ENCODE measurements at places on chromosomes 3 and 15.

DNA sequence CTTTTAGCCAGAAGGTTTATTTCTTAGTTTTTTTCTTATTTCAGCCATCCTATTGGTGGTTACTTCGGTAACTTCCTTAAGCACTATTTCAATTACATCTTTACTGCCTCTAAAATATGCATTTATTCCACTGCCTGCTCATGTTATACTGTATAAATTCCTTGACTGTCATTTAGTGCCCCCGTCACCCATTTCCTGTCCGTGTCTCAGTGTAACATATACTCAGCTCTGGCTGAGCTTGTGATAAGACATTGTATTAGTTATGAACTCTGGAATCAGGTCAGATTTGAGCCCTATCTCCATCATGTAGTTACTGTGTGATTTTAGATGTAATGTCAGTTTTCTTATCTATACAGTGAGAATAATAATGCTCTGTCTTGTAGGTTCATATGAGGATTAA, 24.2 kb downstream of the PIAS1 start:
- no peak for DNase-seq

DNA sequence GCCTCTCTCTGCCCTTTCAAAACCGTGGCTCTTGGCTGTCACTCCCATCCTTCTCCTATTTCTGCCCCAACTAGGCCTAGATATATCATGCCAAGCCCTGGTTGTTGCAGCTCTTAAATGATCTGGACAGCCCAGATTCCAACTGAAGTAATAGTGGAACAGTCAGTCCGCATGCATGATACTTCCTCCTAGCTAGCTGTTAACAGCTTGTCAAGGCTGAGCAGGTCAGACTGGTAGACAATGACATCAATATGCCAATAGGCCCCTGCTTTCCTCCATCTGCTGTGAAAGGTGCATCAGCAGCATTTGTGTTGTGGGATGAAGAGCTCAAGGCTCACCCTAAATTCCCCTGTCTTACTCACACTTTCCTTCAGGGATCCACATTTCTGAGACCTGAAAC, 527.7 kb upstream of the TGFBR2 start:
- DNase-seq, result no peak

- no peak for DNase-seq
These were observed 750 bp upstream of the HHLA2 start for GRCh38 chr3:108295421-108296175.

DNA sequence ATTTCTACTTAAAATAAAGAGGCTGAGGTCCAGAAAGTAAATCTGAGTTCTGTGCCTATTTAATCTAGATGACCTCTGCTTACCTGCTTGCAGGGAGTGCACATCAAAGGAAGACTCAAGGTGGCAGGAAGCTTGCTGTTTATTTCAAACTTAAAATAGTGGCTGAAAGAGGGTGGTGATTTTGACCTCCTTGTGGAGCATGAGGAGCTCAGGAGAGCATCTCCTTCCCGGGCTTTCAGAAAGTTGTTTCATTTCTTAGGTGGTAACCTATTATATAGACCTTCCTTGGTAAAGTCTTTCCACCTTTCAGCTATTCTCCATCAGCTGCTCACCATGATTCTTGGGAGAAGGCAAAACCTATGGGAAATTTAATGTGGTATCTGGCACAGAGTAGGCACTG, 494 bp downstream of the GCSAM start:
- DNase-seq, result no peak

DNA sequence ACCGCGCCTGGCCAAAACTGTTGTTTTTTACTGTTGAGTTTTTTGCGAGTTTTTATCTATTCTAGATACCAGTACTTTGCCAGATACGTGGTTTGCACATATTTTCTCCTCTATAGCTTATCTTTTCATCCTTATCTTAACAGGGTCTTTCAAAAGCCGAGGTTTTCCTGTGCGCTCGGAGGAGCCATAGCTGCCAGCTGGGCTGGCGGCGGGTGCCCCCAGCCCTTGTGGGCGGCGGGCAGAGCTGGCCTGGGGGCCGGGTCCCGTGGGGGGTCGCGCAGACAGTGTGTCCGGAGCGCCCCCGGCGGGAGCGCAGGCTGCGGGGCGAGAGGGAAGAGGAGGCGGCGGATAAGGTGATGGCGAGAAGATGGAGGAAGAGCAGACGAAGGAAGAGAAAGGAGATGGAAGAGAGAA, 11.1 kb upstream of the EIF4A2 start:
- no peak for DNase-seq

DNA sequence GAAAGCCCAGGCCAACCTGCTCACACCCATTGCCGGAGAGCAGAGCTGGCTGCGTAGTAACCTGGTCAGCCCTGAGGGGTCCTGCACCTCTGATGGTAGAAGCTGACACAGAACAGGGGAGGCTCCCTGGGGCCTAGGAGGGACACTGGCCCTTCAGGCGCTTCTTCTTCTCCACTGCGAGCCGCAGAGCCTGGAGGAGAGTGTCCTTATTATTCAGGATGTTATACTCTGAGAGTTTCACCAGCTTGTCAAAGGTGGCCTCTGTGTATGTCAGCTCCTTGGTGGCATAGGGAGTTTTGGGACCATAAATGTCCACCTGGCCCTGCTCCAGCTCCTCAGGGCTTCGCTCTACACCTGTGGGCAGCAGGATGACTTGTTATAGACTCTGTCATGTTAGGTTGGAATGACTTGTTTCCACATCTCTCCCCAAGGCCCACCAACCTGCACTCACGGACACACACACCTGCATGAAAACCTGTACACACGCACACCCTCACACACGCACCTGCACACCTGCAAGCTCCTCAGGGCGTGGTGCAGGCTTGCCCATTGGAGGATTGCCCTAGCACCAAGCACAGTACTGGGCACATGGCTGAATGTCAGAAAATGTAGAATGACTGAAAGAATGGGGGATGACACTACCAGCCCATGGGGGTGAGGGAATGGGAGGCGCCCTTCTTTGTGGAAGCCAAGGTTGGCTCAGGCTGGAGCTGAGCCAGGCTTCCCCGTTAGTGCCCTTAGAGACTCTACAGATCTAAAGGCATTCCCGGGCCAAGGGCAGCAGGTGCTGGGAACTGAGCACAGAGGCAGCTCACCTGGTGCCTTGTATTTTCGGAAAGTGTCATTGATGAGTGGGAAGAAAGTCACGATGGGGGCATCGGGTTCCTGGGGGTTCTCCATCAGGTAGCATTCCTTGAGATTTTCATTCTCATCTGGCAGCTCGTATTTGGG, 11.5 kb upstream of the EHD4 start:
- no peak for DNase-seq

DNA sequence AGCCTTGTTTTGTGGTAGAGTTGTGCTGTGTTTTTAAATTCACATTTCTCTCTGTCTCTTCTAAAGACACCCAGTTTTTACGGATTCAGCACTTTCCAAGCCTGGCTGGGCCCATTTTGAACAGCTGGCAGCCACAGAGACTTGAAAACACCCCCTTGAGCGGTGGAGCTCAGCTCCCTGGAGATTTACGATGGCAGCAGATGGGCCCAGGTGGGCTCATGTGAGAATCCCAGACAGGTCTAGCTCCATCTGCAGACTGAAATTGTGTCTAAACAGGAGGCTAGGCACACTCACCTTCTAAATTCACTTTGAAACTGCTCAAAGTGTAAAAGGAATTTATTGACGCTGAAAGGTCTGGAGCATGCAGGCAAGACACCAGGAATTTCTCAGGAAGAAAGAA, 232.0 kb upstream of the HES1 start:
- DNase-seq, result no peak

GRCh38 chr3:44363591-44363990, 25.0 kb downstream of the TCAIM start:
- no peak for DNase-seq

DNA sequence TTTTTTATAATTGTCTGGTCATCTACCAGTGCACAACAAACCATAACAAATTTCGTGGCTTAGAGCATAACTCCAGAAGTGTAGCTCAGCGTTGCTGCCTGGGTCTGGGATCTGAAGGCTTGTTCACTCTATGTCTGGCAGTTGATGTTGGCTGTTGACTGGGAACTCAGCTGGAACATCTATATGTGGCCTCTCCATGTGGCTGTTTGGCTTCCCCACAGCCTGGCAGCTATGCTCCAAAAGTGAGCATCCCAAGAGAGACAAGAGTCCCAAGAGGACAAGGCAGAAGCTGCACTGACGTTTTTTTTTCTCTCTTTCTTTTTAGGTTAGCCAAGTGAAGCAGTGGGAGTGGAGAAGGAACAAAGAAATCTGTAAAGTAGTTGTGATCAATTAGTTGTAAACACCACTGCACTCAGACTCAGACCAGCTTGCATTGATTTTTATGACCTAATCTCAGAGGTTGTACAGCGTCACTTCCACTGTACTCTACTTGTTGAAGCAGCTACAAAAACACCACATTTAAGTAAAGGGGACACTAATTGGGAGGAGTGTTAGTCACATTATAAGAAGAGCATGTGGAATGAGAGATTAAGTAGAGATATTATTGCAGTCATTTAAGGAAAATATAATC, 2.5 kb upstream of the GPR176 start:
- no peak for DNase-seq

GRCh38 chr3:152817400-152817799, 17.5 kb upstream of the P2RY1 start:
- no peak for DNase-seq

DNA sequence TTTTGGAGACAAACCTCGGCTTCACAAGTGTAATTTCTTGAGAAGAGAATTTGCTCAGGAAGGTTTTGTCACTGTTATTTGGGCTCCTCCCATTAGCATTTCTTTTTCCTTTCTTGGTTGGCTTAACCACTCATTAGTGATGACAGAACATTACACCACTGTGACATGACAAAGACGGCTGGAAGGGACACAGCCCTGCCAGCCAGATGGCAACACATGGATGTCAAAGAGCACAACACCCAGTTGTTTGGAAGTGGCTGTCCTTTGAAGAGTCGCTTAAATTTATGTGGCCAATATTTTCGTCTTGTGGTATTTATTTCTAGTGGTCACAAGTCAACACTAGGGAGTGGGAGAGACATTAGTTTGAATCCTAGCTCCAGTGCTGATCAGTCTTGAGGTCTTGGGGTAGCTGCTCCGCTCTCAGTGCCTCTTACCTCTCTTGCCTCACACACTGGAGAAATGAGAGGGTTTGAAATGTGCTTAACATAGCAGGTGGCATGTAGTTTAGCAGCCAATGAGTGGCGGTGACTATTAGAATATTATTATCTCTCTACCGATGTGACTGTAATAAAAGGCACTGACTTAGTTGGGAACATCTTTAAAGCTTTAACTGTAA, 92.8 kb downstream of the FRMD4B start:
- no peak for DNase-seq

- no peak for DNase-seq
These were observed 13.7 kb downstream of the CA12 start for GRCh38 chr15:63367900-63368299.

DNA sequence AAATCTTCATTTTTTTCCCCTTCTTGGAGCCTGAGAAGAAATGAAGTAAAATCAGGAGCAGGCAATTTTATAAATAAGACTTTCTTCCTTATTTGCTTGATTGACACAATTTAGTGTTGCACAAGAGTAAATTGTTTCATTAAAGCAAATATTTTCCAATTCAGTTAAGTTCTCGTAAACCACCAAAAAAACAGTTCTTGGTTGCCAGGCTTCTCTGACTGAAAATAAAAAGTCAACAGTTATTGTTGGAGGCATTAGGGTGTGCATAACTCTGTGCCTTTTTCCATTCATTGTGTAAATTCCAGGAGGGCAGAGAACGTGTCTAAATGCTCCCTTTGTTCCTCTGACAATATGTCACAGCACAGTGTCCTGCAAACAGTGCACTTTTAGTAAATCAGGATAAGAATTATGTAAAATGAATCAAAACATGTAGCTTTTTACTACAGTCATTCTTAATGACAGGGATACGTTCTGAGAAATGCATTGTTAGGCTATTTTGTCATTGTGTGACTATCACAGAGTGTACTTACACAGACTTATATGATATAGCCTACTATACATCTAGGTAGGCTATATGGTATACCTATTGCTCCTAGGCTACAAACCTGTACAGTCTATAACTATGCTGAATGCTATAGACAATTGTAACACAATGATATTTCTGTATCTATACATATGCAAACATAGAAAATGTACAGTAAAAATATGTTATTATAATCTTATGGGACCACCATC, at the start of gene CP:
Gene CP (minus strand): TSS at position 47 of the 735 bp plus-strand sequence. CDS start 37 bp downstream, at position 10.
- no peak for DNase-seq

- DNase-seq, result no peak
These were observed 20.7 kb downstream of the MB21D2 start for GRCh38 chr3:192897005-192897404.

DNA sequence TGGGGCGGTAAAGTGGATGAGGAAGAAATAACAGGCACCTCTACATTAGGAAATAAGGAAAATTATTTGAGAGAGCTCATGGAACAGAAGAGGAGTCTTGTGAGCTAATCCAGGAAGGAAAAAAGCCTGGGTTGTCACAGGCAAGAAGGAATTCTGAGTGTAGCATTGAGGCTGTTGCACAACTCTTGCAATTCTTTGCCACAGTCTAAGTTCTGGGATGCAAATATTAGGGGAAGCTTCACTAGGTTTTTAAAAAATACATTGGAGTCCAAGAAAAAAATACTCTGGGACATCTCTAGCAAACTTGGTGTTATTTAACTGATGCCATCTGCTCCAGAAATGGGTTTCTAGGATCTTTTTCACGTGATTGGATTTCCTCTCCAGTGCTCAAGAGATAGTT, 122.3 kb downstream of the SPATA16 start:
- DNase-seq, result no peak

DNA sequence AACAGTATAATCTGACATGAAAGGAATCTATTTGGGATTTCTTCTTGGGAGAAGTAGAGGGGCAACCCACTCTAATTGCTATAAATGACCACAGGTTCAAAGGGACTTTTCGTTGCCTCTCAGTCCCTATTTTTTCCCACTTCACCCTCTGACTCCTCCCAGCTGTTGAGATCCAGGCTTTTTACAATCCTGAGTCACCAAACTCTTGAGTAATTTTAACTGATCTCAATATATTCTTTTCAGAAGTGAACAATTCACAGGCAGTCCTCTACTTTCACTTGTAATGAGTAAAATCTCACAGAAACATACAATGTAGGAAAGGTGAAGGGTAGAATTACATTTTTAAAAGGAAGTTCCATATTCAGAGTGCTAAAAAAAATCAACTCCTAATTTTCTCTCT, 44.6 kb downstream of the EIF4E3 start:
- DNase-seq, result no peak

GRCh38 chr3:100157685-100158084, 43.4 kb upstream of the FILIP1L start:
- DNase-seq, result no peak

DNA sequence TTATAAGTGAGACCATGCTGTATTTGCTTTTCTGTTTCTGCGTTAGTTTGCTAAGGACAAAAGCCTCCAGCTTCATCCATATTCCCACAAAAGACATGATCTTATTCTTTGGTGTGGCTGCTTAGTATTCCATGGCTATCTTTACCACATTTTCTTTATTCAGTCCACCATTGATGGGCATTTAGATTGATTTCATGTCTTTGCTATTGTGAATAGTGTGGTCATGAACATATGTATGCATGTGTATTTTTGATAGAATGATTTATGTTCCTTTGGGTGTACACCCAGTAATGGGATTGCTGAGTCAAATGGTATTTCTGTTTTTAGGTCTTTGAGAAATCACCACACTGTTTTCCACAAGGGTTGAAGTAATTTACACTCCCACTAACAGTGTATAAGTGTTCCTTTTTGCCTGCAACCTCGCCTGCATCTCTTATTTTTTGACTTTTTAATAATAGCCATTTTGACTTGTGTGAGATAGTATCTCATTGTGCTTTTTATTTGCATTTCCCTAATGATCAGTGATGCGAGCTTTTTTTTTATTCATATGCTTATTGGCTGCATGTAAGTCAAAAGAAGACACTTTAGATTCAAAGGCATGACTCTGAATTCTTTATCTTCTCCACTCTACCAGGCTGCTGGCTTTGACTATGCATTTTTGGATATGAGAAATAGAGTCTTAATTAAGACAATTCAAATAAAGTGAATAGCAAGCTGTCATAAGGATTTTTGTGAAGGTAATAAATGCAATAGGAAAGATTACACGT, 183.3 kb upstream of the SYNPR start:
- no peak for DNase-seq

Measured in amygdala (tissue), 56 donors.